ENCODE measurements at places on chromosomes 2 and 18. TPM values are rescaled to one million over a fixed set of nuclear protein-coding genes. Genes with fewer than 3 reads are reported as not detected.
A peak's percentile ranks its signal among the peaks of the same experiment; 100 is the strongest.

FNDC4 gene
- total RNA-seq: 6.9 TPM

HOXD1 gene
- 0.40 TPM for total RNA-seq

RAB12 gene
- 36.3 TPM for total RNA-seq

GBX2 gene
- not detected for total RNA-seq

GRCh38 chr2:133975676-133976428, 278.0 kb upstream of the MGAT5 start:
- H3K4me3 ChIP-seq: no peak overlapping the region
- H3K36me3 ChIP-seq: no peaks in the 10 kb centered on the region
- H3K4me1 ChIP-seq: no peaks in the 10 kb centered on the region

DNA sequence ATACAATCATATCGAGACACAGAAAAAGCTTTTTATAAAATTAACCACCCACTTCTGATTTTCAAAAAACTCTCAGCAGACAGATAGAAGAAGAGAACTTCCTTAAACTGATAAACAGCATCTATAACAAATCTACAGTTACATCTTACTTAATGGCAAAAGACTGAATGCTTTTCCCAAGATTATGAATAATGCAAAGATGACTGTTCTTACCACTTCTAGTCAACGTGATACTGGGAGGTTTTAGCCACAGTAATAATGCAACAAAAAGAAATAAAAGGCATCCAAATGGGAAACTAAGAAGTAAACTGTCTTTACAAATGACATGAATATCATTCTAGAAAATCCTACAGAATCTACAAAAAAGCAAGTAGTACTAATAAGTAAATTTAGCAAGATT, 58.0 kb upstream of the TMEM247 start:
- H3K27me3 ChIP-seq: no peaks in the 10 kb centered on the region
- no peak overlapping the region for H3K27ac ChIP-seq
- H3K36me3 ChIP-seq: no peaks in the 10 kb centered on the region
- no peak for DNase-seq
- H3K4me3 ChIP-seq: no peak overlapping the region

DNA sequence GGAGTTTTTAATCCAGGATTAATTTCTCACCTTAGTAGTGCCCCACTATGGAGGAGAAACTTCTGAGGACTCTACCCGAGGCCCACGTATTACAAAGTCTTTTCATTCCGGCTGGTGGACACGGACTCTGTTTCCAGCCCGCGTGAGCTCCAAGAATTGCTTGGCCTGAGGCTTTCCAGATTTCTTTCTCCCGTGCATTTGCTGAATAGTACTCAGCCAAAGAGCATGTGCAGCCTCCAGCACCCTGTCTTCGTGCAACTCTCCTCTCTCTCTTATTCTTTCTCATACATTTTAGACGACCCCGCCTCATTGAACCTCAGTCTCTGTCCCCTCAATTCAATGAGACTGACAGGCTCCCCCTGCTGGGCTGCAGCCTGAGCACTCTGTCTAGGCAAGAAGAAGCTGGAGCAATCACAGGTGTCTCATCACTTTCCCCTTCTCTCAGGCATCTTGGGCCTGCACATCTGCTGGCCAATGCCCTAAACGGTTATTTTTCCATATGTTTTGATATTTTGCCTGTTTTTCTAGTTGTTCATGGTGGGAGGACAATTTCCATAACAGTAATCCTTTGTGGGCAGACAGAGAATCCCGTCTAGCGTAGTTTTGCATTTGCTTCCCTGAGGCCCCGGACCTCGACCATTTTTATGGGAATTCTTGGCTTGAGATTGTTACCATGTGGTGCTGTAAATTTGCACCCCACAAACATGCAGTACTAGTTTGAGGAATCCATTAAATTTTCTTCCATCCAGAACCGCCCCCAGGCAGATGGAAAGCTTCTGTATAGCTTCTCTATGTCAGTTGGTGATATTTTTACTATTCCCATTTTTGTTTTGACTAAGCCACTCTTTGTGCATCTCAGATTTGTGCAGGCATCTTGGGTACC, 50.1 kb upstream of the LPIN2 start:
- peak; percentile 39 for DNase-seq
- peaks cover 9% of the 10 kb centered on the region for H3K4me1 ChIP-seq
- H3K4me3 ChIP-seq: no peak overlapping the region
- H3K27ac ChIP-seq: no peak overlapping the region

- no peaks in the 10 kb centered on the region for H3K27me3 ChIP-seq
- no peaks in the 10 kb centered on the region for H3K4me1 ChIP-seq
- no peak overlapping the region for H3K4me3 ChIP-seq
- peak; percentile 43 for DNase-seq
- no peak overlapping the region for H3K27ac ChIP-seq
Observed at GRCh38 chr2:195560209-195560895, 96.7 kb upstream of the SLC39A10 start.

DNA sequence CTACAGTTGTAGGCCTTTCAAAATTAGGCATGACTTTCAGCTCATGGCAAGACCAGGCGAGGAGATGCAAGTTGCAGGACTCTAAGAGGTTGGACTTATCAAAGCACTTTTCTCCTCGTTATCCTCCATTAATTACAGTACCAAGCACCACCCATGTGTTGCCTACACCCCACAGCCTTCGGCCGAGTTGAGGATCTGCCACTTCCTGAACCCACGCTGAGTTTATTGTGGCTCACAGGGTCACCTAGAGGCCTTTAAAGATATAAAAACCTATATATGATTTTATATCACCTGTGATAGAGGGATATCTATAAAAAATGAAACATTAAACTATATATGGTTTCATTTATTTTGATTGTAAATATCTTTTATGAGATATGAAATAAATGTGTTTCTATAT, 2.6 kb downstream of the UGT1A10 start:
- H3K4me1 ChIP-seq: no peaks in the 10 kb centered on the region
- no peaks in the 10 kb centered on the region for H3K36me3 ChIP-seq
- no peak overlapping the region for H3K27ac ChIP-seq
- no peaks in the 10 kb centered on the region for H3K27me3 ChIP-seq
- DNase-seq: no peak

DNA sequence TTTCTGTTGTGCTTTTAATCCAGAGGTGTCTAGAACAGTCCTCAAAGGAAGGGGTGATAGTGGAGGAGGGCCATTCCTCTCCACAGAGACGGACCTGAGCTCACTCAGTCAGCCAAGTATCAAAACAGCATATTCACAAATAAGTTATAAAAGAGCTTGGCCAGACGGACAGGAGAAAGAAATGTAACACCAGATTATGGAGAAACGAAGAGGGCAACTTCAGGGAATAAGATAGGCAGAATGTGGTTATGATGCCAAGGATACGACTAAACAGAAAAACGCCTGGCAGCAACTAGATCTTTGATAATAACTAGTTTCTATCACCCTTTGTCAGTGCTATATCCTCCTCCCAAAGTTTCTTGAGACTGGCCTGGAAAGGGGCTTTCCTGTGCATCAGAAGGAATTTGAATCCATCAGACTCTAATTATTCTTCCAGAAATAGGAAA, 42.5 kb downstream of the MAP4K3 start:
- no peak for DNase-seq
- H3K27ac ChIP-seq: peak overlapping the region; percentile 85
- no peak overlapping the region for H3K4me3 ChIP-seq
- no peaks in the 10 kb centered on the region for H3K27me3 ChIP-seq

DNA sequence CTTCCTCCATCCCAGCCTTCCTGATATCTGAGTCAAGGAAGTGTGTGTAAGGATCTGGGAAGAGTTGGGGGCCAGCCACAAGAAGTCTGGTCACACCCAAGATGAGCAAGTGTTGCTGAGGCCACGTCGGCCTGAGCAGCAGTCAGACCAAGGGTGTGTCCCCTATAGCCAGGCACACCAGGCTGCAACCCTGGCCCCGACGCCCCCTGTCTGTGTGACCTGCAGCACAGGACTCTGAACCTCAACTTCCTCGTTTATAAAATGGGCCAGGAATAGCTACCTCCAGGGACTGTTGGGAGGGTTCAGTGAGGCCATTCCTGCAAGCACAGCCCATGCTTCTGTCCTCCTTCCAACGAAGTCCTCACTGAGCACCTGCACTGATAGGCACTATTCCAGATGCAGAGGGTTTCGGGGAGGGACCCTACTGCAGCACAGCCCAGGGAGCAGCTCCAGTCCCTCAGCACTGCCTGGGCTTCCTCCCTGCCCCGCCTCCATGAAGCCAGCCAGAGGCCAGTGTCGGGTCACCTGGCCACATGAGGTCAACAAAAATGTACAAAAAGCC, 13.3 kb downstream of the LIMS2 start:
- no peak for DNase-seq
- no peaks in the 10 kb centered on the region for H3K36me3 ChIP-seq
- H3K4me1 ChIP-seq: no peaks in the 10 kb centered on the region
- peak overlapping the region; percentile 79 for H3K27ac ChIP-seq
- no peak overlapping the region for H3K4me3 ChIP-seq

- DNase-seq: peak; percentile 40
- H3K4me1 ChIP-seq: peaks cover 2% of the 10 kb centered on the region
- no peaks in the 10 kb centered on the region for H3K36me3 ChIP-seq
Observed at GRCh38 chr2:204550751-204551511, 5.7 kb downstream of the PARD3B start.
